ENCODE measurements at places on chromosomes 11 and 22.

- peak; percentile 59 for DNase-seq
Observed at GRCh38 chr22:25900880-25901279, 158.9 kb downstream of the MYO18B start.

GRCh38 chr11:108370990-108371389, 96.3 kb downstream of the C11orf65 start:
- no peak for DNase-seq

- DNase-seq: no peak
Observed at GRCh38 chr22:19057999-19058491, 64.2 kb downstream of the DGCR2 start.

DNA sequence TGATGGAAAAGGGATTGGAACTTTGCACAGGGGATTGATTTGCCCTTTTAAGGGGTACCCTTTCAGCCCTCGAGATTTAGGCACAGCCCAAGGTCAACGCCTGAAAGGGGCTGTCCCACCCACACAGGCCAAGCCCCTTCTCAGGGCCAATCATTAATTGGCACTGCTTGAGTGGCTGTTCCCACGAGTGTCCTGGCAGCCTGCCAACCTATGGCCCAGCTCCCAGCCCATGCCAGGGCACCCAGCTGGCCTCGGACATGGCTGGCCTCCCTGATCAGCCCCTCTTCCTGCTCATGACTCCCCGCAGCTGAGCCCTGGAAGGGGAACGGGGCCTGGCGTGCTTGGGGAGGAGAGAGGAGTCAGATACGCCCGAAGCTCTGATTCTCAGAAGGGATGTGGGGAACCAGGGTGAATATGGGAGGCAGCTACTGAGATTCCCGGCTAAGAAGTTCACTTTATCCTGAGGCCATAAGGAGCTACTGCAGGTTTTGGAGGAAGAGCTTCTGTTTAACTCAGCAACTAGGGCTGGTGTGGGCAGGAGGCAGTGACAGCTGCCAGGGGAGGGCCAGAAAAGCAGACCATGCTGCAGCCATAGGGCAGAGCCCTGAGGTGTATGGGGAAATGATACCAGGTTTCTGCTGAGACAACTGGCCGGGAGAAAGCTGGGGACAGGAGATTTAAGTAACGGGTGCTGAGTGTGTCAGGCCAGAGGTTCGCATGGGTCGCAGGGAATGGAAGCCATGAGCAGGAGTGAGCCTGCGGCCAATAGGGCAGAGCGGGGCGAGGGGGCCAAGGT, 30.0 kb downstream of the WNT7B start:
- DNase-seq: no peak

DNA sequence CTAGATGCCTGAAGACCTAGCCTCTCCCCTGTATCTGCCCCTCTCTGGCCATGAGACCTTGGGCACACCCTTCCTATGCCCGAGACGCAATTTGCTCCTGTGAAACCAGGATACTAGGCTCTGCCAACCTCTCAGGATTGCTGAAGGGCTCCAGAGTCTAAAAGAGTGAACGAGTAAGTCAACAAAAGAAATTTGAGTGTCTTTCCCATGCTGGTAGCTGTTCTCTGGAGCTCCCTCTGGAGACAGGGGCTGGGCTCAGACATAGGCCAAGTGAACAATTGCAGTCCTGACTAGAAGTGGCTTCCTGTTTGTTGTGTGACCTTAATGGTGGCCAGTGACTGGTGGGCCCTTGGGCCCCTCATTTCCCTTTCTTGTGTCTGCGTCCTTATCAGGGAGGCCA, 189.0 kb upstream of the NARS2 start:
- DNase-seq: no peak

DNA sequence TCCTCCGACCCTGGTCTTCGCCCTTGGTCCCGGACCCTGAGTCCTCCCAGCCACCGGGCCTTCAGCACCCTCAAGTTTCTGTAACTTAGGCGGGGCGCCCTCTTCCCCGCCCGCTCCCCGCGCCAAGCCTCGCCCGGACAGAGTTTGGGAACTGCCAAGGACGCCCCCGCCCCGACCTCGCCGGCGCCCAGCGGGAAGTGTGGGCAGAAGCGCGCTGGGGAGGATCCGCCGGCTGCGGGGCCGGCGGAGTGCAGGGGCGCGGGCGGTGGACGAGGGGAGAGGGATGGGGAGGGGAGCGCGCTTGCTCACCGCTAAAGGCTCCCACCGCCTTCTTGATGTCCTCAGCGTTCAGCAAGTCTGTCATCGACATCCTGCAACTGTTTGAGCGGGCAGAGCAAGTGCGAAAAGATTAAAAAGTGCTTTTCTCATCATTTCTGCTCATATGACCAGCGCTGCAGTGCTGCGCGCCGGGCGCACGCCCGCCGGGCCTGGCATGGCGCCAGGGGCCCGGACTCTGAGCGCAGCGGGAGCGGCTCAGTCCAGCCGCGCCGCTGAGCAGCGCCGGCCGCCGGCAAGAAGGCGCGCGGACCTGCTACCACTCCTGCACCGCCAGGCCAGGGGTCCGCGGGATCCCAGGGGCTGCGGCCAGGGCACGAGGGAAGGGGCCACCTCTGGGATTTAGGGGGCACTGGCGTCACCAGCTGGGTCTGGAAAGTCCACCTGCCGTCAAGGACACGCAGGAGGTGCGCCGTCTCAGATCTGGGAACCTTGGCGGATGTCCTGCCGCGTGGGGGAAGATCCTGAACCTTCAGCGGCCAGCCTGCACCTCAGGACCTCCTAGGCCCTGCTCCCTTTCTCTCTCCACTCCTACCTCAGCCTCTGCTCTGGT, at the start of gene PVALB:
Gene PVALB, minus strand, starts transcription at position 400 of the 889 bp plus-strand sequence. Its CDS starts 30 bp downstream, at position 370.
- no peak for DNase-seq

DNA sequence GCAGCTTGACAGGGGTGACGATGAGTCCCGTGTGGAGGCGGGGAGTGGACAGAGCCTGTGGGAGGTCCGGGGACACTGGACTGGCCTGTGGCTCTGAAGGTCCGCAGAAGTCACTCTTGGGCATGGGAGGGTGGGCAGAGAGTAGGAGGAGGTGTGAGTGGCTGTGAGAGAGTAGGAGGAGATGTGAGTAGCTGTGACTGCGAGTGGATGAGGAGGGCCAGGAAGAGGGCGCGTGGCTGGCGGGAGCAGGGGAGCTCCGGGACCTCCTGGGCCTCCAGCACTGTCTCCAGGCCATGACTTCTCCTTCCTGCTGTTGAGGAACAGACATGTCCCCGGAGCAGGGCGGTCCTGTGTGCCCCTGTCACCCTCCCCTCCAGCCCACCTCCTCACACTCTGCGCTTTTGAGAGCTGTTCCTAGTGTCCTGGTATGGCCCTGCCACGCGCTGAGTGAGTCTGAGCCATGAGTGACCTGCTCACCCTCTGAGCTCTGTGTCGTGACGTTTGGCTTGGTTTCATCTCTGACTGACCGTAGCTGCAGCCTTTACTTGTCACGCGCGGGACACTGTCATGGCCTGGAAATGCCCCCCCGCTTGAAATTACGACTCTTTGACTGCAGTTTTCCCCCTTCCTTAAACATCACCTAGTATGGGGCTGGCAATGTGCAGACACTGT, 391.5 kb downstream of the TBC1D22A start:
- no peak for DNase-seq

GRCh38 chr22:32311551-32312071, 46.1 kb upstream of the RFPL3 start:
- no peak for DNase-seq

DNA sequence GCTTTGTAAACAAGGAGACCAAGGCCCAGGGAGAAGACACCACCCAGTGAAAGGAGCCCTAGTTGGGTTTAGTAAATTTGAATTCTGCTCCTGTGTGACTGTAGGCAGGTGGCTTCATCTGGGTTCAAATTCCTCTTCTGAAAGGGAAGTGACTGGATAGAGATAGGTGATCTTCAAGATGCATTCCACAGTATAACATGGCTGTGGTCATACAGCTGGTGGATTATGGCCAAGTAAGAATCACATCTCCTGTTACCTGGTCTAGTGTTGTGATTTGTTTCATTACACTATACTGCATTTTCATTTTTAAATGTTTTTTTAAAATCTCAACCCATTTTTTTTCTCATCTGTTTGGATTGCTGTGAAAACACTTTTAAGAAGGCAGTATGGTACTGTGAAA, 58.0 kb upstream of the PICALM start:
- DNase-seq: no peak

DNA sequence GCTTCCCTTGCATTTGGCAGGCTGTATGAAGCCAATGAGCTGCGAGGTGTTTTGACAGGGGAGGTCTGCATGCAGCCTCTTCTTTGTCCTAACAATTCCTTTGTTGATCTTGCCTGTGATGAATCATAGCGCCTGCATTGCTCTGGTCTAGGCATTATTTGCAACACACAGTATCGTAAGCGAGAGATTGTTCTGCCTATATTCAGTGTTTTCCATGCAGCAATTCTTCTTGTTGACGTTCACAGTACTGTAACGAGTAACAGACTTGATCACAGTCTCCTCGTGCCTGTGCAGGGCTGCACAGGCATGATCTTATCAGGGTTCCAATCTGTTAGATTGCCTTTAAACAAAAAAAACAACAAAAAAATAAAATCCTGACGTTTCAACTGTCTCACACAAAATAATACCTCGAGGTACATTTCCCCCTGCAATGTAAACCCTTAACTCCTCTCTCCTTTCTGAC, 13.9 kb upstream of the ADSL start:
- DNase-seq: no peak

- DNase-seq: no peak
Observed at GRCh38 chr11:121012091-121012490, 11.8 kb upstream of the TBCEL start.

- no peak for DNase-seq
Observed at GRCh38 chr22:43928468-43928867, 4.9 kb downstream of the PNPLA3 start.

DNA sequence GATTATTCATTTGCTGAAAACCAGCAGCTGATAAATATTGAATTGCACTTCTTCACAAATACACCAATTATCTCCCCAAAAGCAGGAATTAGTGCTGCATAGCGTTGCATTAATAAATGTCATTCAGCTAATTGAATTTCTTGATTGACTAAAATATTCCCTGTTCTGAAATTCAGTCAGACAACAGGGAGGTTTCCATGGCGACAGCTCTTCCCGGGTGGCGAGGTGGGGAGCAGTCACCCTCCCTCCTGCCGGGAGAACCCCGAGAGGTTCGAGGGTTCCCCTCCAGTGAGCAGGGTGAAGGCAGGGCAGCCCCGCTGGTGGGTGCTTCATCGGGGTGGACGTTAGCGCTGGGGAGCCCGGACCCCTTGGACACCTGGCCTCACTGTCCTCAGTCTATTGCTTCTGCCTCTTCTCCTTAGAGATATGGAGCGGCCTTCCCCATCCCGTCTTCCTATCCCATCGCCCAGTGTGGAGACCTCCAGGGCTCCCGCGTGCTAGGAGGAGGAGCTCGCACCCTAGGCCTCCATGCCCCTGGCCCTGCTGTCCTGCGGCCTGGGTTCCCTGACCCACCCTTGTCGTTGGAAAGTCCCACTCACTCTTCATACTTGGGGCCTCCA, 983.5 kb downstream of the BRD1 start:
- DNase-seq: no peak

DNA sequence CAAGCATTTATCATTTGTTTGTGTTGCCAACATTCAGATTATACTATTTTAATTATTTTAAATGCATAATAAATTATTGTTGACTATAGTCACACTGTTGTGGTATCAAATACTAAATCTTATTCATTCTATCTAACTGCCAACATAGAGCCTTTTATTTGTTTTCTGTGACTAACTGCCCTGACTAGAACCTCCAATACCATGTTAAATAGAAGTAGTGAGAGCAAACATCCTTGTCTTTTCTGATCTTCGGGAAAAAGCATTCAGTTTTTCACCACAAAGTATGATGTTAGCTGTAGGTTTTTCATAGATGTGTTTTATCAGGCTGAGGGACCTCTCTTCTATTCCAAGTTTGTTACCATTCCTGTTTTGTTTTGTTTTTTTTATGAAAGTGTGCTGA, 15.2 kb downstream of the TRIM34 start:
- no peak for DNase-seq

DNA sequence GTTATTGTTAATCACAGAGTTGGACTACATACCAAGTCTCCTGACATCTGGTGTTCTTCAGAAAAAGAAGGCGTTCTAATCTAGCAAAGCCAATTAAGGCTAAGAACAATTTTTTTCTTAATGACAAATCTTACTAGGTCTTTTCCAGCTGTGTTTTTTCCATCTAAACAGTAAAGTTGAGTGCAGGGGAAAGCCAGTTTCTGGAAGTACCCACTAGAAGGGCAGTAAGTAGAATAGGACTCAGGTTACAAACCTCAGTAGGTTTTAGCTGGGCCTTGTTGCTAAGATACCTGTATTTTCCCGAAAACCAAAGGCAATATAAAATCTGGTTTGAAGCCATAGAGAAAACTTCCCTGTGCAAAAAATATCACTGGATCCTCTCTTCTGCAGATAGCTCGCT, 351.9 kb downstream of the ETS1 start:
- peak; percentile 9 for DNase-seq

DNA sequence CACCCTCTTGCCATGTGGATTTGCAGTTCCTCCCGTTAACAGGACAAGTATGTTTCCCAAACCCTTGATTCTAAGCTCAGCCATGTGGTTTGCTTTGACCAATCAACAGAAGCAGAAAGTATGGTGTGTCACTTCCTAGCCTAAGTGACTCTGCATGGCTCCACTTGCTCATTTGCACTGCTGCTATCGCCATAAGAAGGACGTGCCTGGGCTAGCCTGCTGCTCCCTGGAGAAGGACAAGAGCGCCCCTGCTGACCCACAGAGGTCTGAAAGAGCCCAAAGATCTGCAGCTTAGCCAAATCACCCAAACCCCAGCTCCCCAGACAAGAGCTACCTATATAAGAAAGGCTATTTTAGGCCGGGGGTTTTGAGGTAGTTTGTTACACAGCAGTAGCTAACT, 18.0 kb downstream of the TBRG1 start:
- peak; percentile 59 for DNase-seq

DNA sequence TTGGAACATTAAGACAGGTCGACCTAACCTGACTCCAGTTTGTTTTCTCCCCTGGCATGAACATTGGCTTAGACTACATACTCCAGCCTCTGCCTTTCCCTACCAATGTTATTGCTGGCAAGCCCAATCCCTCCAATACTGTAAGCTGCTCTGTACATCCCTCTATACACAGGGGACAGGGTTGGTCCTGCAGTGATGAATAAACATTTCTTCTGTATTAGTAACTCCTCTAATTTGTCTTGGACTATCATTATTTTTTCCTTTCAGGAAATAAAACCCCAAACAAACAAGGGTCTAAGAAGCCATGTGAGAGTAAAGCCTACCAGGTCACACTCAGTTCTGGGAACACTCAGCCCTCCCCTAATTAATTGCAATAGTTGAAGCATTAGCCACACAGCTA, 35.1 kb upstream of the FJX1 start:
- no peak for DNase-seq
